ENCODE measurements at places on chromosomes 2 and 18. TPM values are rescaled to one million over a fixed set of nuclear protein-coding genes. Genes with fewer than 3 reads are reported as not detected.

GRCh38 chr2:99395589-99396130 is 58.5 kb downstream of the EIF5B start:
- DNase-seq: no peak

The TXNDC2 gene
- total RNA-seq: not detected

The CCDC85A gene
- 12.1 TPM for total RNA-seq

The FN1 gene
- 28.6 TPM for total RNA-seq

GRCh38 chr2:109680523-109681297 is 66.5 kb downstream of the SOWAHC start:
- no peak for DNase-seq

DNA sequence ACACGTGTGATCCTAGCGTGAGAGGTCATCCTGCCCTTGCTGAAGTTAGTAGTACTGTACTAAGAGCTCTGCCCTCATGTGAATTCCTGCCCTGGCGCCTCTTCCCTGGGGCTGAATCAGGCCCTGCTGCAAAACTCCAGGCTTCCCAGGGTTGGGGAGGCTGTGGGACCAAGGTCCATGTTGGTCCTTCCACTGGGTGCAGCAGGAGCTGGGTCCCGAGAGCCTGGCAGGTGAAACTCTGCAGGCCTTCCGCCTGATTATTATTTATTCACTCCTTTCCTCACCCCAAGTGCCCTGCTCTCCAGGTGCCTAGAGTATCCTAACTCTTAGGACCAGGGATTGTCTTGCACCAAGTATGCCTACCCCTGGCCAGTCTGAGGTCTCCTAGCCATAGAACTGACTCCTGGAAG is 5.3 kb upstream of the CNNM3 start:
- no peak for DNase-seq

- no peak for DNase-seq
Observed at GRCh38 chr18:24831871-24832665, 371.6 kb downstream of the HRH4 start.

GRCh38 chr2:147198651-147199171 is 646.1 kb upstream of the ACVR2A start:
- DNase-seq: peak; percentile 51
